Posterior cingulate gyrus (tissue), 11 donors: ENCODE measurements at places on chromosomes 6 and 20.

DNA sequence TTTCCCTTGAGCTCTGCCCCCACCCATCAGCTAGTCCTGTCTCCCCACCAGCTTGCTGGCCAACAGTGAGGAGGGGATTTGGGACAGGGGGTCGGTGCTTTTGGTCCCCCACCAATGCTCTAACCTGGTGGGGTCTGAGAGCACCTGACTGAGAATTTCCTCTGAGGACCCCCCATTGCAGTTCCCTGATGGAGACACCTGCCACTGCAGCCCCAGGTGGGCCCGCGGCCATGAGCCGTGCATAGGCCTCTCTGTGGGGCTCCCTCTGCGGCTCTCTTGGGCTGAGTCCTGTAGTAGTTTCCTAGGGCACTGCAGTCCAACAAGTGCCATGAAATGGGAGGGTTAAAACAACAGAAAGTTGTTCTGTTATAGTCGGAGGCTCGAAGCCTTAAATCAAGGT lies 172.2 kb upstream of the SNX9 start:
- DNase-seq = no peak

DNA sequence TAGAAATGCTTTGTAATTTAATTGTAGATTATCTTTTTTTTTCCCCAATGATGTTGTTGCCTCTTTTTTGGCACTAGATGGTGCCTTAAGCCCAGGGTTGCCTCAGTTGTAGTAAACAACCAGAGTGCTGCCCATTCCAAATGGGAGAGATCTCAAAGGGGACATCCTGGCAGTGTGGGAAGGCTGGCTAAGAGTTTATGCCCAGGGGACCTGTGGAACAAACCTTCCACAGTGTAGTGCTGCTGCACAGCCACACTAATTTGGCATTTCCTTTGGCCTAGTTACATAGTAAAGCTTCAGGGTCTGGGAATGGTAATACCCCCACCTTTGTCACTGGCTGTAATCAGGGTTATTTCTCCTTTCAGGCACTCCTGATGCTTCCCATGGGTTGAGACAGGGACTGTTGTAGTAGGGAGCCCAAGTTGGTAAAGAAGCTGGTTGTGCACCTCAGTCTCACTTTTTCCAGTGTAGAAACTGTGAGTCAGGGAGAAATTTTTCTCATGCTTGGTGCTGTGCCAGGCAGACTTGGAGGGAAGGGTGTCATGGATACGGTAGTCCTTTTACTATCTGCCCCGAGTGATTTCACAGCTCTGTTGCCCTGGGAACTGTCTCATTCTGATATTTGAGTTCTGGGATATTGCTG lies 177.8 kb upstream of the ECI2 start:
- no peak for DNase-seq

DNA sequence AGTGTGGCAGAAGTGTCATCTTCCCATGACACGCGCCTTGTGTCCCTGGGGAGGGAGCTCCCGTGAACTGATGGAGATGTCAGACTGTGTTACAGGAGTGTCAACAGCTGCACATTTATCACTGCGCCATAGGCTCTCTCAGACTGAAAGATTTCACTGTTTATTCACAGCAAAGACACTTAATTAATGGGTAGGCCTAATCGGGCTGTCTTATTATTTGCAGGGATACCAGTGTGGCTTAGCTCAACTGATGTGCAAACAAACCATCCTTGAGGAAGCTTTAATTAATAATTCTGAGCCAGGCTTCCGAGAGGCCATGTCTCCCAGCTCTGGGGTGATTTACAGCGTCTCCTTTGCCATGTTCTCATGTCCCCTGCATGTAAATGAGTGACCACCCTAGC lies 771.0 kb downstream of the QKI start:
- no peak for DNase-seq

- DNase-seq = no peak
These were observed 218.9 kb upstream of the RIN2 start for GRCh38 chr20:19539191-19539590.

GRCh38 chr6:31836047-31836473 lies 8.5 kb downstream of the HSPA1B start:
- no peak for DNase-seq
